ENCODE measurements at places on chromosomes 2 and 18.
A peak's percentile ranks its signal among the peaks of the same experiment; 100 is the strongest.

DNA sequence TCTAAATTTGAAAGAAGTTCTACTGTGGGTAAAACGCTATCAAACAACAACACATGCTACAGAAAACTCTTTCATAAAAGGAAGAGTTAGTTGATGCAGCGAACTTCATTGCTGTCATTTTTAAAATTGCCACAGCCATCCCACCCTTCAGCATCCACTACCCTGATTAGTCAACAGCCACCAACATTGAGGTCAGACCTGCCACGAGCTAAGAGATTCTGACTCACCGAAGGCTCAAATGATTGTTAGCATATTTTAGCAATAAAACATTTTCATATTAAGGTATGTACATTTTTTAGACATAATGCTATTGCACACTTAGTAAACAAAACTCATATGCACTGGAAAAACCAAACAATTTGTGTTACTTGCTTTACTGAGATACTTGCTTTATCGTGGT lies 347.1 kb downstream of the CLIP4 start:
- peak; percentile 82 for DNase-seq

GRCh38 chr18:75378376-75379315 lies 48.9 kb downstream of the SMIM21 start:
- no peak for DNase-seq

GRCh38 chr2:21281791-21282514 lies 158.2 kb downstream of the TDRD15 start:
- no peak for DNase-seq

- no peak for DNase-seq
These were observed 52.4 kb downstream of the LIMS1 start for GRCh38 chr2:108586631-108587030.

DNA sequence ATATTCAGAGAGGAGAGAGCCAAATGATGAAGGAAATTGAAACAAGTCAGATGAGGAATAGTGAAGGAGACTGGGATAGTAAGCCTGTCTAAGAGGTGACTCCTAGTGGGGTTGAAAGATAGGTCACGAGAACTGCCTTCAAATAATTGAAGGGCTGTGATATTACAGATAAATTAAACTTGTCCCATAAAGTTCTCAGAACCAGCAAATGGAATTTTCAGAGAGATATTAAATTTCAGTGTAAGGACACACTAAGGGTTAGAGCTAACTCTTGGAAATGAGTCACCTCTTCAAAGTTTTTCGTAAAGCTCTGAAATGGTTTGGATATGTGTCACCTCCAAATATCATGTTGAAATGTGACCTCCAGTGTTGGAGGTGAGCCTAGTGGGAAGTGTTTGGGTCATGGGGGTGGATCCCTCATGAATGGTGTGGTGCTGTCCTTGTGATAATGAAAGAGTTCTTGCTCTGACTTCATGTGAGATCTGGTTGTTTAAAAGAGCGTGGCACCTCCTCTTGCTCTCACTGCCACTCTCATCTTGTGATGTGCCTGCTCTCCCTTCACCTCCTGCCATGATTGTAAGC lies 87.3 kb downstream of the BABAM2 start:
- peak; percentile 97 for DNase-seq

DNA sequence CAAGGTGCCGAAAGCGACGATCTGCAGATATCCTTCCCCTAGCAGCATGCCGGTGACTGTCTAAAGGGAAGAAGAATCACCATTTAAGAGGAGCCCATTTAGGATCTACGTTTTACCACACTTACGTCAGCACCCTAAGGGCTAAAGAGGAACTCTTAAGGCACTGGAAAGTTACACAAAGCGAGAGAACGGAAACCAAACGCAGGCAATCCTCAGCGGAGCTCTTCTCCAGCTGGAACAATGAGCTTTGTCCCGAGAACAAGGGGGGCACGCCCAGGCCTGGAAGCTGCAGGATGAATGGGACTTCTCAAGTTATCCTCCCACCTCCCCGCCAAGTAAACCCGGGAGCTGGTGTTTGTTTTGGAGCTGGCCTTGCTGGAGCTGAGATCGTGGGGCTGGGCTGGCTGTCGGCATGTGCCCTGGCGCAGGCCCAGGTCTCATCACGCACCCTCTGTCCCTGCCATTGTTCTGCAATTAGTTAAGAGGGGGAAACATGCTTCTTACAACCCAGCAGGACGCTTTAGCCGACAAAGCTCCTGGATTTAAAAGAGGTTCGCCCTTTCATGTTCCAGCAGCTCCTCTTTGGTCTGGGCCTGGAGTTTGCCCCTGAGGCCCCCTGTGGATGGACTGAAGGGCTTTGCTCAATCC lies 36.4 kb downstream of the PXDN start:
- peak; percentile 97 for DNase-seq

GRCh38 chr2:171307560-171307959 lies 126.2 kb downstream of the METTL8 start:
- no peak for DNase-seq

DNA sequence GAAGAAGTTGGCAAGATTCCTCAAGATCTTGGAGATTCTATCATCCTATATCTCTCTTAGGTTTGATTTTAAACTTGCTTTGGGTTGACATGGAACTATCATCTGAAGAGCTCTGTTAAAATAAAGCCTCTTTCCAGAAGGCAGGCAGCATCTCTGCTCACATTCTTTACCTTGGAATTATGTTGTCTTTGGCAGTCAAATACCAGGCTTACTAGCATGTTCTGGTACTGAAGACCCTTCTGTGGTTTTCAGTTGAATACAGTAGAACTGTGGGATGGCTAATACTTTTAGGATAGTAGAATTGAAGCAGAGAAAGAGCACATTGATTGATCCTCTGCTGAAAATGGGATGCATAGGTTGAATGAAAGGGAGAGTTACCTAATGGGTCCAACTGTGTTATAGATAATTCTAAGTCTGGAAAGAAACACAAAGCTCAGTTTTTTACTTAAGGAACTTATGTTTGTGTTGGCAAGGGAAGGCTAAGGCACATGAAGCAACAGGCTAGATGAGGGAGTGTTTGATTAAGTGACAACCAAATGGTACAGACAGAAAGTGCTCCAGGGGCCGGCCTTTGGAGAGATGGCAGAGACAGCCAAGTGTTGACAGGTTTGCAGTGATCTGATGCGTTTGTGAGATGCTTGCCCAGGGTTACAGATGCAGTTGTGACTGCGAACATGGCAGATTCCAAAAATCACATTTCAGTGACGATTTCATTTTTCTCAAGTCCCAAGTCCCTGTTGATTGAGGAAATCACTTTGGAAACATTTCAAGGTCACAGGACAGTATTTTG lies 397.9 kb downstream of the MEIS1 start:
- no peak for DNase-seq

GRCh38 chr2:239737144-239737463 lies 288.0 kb downstream of the NDUFA10 start:
- no peak for DNase-seq
